B cell (primary cell): ENCODE measurements at places on chromosomes 3 and 15. TPM values are rescaled to one million over a fixed set of nuclear protein-coding genes. Genes with fewer than 3 reads are reported as not detected.

DNA sequence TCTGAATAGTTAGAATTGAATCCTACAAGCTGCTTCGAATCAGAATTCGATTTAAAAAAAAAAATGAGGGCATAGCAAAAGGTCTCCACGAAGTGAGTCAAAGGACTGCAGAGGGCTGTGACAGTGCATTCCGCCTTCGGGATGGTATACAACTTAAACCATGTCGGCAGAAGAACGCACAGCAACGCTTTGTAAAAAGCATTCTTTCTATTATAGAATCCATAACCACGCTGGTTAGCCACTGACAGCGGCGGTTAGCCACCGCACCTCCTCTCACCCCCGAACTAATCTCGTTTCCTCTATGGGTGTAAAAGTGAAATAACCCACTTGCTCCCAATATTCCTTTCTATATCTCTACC, 664 bp upstream of the PIK3CA start:
- H3K27me3 ChIP-seq: no peaks in the 10 kb centered on the region
- H3K27ac ChIP-seq: peak overlapping the region; percentile 92
- H3K4me1 ChIP-seq: peaks cover 18% of the 10 kb centered on the region
- peak overlapping the region; percentile 94 for H3K4me3 ChIP-seq

DNA sequence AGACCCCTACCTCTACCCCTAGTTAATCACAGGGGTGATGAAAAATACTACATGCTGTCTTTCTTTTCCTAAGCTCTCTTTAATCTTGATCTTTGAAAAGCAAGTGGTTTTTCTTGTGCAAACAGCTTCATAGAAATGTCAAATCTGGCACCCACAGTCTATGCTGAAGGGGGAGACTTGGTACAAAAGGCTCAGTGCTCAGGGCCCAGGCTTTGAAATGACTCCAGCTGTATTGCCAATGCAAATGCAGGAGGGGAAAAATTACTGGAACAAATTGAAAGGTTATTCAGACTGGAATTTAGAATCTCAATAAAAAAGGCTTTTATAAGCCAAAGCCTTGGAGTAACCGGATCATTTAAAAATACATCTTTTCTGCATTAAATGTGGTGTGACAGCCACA, 223.9 kb downstream of the LRTM1 start:
- no peaks in the 10 kb centered on the region for H3K27me3 ChIP-seq
- H3K4me3 ChIP-seq: no peak overlapping the region
- no peak overlapping the region for H3K27ac ChIP-seq
- no peaks in the 10 kb centered on the region for H3K36me3 ChIP-seq

DNA sequence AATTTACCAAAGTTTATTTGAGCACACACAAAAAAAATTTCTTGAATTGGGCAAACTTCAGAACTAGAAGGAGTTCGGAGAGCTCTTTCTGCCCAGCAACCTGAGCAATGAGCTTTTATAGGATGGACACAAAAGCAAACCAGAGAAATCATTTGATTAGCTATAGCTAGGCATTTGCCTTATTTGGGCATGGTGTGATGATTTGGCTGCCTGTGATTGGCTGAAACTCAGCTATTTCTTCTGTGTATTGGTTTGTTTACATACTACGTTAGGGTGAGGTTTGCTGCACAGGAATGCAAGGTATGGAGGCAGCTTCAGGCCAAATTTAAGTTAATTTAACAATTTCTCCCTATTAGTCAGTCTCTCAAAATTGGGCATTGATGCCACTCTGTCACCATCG, 65.1 kb downstream of the NEK11 start:
- H3K27ac ChIP-seq: no peak overlapping the region
- no peaks in the 10 kb centered on the region for H3K4me1 ChIP-seq
- H3K4me3 ChIP-seq: no peak overlapping the region
- no peaks in the 10 kb centered on the region for H3K36me3 ChIP-seq
- H3K27me3 ChIP-seq: no peaks in the 10 kb centered on the region

DNA sequence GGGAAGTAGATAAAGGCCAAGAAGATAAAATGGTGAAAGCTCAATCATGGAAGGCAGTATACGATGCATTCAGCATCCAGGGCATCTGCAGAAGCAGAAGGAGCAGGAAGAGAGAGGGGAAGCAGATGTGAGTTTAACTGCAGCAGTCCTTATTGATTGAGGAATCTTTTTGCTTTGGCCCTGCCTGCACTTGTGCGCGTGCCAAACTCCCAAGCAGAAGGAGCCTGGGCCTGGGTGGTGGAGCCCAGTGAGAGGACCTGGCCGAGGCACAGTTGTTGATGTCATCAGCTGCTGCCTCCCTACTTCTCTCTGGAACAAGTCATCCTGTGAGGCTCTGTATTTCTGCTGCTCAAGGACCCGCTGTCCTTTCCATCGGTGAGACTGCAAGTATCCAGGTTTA, 65.5 kb upstream of the ROPN1 start:
- no peak for DNase-seq
- H3K4me1 ChIP-seq: no peaks in the 10 kb centered on the region
- no peaks in the 10 kb centered on the region for H3K27me3 ChIP-seq
- H3K36me3 ChIP-seq: no peaks in the 10 kb centered on the region

FAM81A gene
- total RNA-seq: 3.8 and 3.9 TPM in 2 replicates

DNA sequence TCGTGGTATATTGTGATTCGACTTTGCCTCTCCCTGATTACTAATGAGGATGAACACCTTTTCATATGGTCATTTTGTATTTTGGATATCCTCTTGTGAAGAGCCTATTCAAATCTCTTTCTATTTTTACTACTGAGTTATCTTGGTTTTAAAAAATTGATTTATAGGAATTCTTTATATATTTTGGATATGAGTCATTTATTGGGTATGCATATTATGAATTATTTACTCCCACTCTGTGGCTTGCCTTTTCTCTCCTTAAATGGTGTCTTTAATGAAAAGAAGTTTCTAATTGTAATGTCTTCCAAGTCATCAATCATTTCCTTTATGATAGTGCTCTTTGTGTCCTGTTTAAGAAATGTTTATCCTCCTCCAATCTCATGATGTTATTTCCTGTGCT, 191.5 kb upstream of the DPH6 start:
- no peak for DNase-seq
- H3K27ac ChIP-seq: no peak overlapping the region
- no peaks in the 10 kb centered on the region for H3K4me1 ChIP-seq
- no peaks in the 10 kb centered on the region for H3K36me3 ChIP-seq
- H3K27me3 ChIP-seq: no peaks in the 10 kb centered on the region
- H3K4me3 ChIP-seq: no peak overlapping the region

- no peaks in the 10 kb centered on the region for H3K27me3 ChIP-seq
- no peaks in the 10 kb centered on the region for H3K36me3 ChIP-seq
- H3K4me3 ChIP-seq: no peak overlapping the region
- no peaks in the 10 kb centered on the region for H3K4me1 ChIP-seq
- DNase-seq: peak; percentile 19
These were observed 7.5 kb downstream of the GOLIM4 start for GRCh38 chr3:168088106-168088720.

DNA sequence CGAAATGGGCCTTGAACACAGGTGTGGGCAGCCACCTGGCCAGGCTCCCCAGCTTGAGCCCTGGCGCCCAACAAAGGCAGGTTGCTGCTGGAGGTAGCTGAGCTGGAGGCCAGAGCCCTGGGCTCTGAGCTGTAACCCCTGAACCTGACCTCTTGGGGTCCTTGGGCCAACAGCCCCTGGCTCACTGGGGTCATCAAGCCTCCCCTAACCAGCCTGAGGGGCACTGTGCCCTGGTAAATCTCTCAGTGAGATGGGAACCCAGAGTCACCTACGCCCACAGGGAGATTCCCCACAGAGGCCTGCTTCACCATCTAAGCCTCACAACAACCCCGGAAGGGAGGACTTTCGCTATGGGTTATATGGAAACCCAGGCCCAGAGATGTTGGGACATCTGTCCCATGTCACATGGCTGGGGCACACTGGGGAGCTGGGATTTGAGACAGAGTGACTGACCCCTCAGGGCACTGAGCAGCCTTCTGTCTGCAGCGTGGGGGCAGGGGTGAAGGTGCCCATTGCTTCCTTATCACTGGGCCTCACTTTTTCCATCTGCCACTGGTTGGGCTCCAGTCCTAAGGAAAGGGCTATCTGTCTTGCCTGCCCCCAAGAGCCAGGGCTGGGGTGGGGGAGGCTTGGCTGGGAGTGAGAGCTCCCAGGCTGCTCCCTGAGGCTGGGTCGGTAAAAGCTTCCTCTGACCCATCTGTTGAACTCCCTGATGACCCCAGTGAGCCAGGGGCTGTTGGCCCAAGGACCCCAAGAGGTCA, 59.1 kb downstream of the IQSEC1 start:
- H3K27me3 ChIP-seq: no peaks in the 10 kb centered on the region
- H3K4me1 ChIP-seq: peaks cover 98% of the 10 kb centered on the region
- H3K36me3 ChIP-seq: no peaks in the 10 kb centered on the region
- DNase-seq: peak; percentile 66
- H3K4me3 ChIP-seq: peak overlapping the region; percentile 68

- no peaks in the 10 kb centered on the region for H3K36me3 ChIP-seq
- H3K27ac ChIP-seq: no peak overlapping the region
- H3K4me3 ChIP-seq: no peak overlapping the region
- no peak for DNase-seq
- H3K4me1 ChIP-seq: no peaks in the 10 kb centered on the region
These were observed 83.8 kb upstream of the SLC6A6 start for GRCh38 chr3:14318646-14319045.

RBP2 gene
- not detected in 2 replicates for total RNA-seq

VIPR1 gene
- 5.8 and 8.3 TPM in 2 replicates for total RNA-seq

DNA sequence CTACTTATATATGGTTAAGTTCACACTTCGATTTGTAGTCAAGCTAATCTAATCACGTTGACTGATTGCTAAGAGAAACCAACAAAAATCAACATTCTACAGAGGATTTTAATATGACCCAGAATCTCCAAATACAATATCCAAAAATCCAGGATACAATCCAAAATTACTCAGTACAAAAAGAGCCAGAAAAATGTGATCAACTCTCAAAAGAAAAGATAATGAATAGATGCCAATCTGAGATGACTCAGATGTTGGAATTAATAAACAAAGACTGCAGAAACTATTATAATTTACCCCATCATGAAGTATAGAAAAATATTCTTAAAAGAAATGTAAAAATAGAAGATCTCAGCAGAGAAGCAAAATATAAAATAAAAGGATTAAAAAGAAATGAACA, 22.3 kb downstream of the HACL1 start:
- H3K4me3 ChIP-seq: no peak overlapping the region
- no peak overlapping the region for H3K27ac ChIP-seq
- peaks cover 41% of the 10 kb centered on the region for H3K36me3 ChIP-seq
- no peaks in the 10 kb centered on the region for H3K27me3 ChIP-seq

DNA sequence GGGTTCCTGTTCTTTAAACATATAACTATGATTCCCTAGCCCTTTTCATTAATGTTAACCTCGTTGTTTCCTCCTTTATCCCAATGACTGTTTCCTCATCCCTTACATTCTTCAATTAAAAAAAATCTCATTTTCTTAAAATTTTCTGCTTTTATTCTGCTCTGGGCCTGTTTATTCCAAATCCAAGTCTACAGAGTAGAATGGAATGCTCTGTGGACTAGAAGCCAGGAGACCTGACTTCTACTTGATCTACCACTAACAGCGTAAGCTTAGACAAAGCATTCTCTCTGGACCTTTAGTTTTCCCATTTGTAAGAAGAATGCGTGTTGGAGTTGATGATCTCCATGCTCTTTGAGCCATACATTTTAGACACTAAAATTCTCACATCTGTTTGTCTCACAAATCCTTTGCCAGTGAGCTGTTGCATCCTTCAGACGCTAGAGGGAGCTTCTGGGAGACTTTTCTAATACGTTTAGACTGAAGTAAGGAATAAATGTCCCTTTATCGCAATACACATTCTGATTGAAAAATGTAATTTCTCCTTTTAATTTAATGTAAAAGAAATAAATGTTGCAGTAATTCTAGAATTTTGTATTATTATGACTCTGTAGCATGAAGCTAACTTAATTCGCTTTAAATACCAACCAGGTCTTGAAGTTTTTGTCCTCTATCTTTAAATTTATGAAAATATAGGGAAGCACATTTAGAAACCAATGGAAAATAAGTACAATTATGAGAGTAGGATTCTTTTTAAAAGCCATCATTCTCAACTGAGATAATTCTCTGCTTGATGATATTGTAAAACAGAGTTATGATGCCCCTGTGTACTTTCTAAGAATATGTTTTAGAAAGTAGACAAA, 21.7 kb upstream of the GMNC start:
- H3K27ac ChIP-seq: no peak overlapping the region
- H3K27me3 ChIP-seq: no peaks in the 10 kb centered on the region
- no peak overlapping the region for H3K4me3 ChIP-seq
- no peaks in the 10 kb centered on the region for H3K36me3 ChIP-seq
- H3K4me1 ChIP-seq: no peaks in the 10 kb centered on the region
- peak; percentile 51 for DNase-seq

DNA sequence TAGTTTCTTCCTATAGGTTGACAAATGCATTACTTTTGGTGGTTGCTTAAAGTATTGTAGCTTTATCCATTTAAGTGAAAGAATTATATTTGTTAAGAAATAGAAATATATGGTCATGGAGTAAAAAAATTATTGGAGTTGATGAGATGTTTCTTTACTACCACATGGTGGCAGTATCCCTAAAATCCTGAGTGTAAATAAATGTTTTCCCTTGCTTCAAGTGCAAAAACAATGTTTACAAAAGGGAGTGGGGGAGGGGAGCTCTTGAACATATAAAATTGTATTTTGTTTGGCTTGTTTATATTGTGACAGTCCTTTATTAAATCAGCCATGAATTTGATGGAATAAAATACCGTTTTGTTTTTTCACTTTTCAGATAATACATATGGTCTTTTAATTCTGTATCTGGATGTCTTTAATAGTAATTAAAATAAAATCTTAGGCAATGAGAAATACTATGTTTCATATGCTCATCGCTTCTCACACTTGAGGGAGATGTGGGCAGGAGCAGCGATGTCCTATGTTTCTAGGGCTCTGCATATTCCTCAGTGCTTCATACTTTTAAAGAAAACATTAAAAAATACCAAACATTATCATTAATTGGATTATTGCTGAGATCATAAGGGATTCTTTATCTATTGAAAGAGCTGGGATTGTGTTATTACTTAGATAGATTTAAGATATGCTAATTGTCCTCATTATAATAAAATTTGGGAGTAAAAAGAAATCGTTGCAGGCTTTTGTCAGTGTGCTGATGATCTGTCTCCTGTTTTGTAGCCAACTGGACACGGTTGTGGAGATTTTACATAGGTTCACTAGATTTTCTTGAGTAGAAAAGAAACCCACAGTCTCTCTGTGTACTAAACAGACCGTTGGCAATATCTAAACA, 349.7 kb downstream of the TUSC7 start:
- no peak overlapping the region for H3K4me3 ChIP-seq
- H3K4me1 ChIP-seq: peaks cover 10% of the 10 kb centered on the region
- no peak for DNase-seq
- no peaks in the 10 kb centered on the region for H3K27me3 ChIP-seq
- no peaks in the 10 kb centered on the region for H3K36me3 ChIP-seq

ANKRD34C gene
- total RNA-seq: not detected in 2 replicates

DNA sequence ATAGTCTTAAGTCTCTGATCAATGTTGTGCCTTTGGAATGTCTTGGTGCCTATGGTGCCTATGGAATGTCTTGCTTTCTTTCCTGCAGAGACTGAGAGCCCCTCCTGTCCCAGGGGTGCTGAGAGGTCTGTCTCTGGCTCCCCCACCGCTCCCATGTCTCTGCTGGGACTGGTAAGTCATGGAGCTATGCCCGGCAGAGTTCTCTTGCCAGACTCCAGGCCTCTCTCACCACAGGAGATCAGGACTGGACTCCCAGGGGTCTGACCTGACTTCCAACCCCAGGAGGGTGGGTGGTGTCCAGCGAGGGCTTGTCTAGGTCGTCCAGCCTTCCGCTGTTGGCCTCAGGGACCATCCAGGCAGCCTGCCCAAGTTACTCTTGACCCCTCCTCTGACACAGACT, 14.0 kb upstream of the CYP11A1 start:
- H3K27ac ChIP-seq: no peak overlapping the region
- H3K4me1 ChIP-seq: peaks cover 46% of the 10 kb centered on the region
- no peaks in the 10 kb centered on the region for H3K27me3 ChIP-seq
- H3K36me3 ChIP-seq: no peaks in the 10 kb centered on the region
